Left ventricle myocardium superior (tissue), 1 donor: ENCODE measurements at places on chromosomes 11 and 22.

DNA sequence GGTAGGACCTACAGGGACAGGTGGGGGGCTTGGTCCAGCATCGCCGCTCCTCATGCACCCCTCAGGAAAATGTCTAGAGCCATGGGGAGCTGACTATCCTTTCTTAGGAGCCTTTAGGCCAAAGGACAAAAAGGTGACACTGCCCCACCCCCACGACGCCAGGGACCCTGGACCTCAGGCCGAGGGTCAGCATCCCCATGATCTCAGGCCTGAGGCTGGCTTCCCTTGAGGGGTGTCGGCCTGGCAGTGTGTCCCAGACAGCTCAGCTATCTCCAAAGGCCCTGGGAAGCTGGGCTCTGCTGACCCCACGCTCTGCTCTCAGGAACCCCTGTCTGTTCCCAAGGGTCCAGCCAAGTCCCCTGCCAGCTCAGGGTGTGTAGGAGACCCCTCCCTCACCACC lies 16.3 kb downstream of the MRGPRG start:
- peak; percentile 20 for DNase-seq

- no peak for DNase-seq
These were observed 44.0 kb upstream of the CSNK2A3 start for GRCh38 chr11:11397036-11397415.

DNA sequence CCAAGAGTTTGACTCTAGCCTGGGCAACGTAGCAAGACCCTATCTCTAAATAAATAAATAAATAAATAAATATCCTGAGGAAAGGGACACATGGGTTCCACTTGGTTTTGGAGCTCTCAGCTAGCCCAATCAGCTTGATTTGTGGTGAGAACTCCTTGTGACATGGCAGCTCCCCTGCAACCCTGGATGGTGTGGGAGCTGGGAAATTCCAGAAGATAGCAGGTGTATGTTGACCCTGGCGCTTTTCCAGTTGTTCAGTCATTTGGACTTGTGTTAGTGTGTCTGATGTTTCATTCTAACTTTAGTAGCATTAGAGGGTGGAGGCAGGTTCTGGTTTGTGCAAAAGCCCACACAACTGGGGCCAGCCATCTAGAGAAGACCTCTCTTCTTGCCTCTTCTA lies 148.5 kb upstream of the NCAM1 start:
- DNase-seq = no peak

DNA sequence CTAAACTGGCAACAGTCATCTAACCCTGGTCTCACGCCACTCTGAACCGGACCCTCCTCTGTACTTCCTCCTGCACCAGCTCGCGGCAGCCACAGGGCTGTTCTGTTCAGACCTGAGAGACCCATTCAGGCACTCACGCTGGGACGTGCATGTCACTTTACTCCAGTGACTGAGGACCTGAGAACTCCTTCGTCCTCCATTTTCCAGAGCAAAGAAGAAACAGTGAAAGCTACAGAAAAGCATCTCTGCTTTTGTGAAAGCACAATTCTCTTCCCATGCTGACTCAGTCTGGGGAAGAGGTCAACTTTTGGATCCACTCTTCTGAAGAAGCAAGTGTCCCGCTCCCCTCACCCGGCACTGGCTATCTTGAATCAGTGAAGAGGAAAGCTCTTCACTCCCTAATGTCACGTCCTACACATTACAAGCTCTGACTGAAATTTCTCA lies 24.5 kb downstream of the PISD start:
- peak; percentile 58 for DNase-seq

GRCh38 chr22:48576333-48577013 lies 1251.2 kb downstream of the BRD1 start:
- peak; percentile 23 for DNase-seq

- DNase-seq = peak; percentile 80
These were observed 88.6 kb downstream of the SNX19 start for GRCh38 chr11:130827451-130828377.

- no peak for DNase-seq
These were observed 14.9 kb upstream of the LRP5 start for GRCh38 chr11:68297494-68297811.

GRCh38 chr22:27718186-27719035 lies 83.1 kb downstream of the MN1 start:
- peak; percentile 78 for DNase-seq

GRCh38 chr11:133906241-133906640 lies 50.5 kb downstream of the IGSF9B start:
- DNase-seq = no peak

- DNase-seq = no peak
These were observed 188.2 kb upstream of the TBCEL start for GRCh38 chr11:120835601-120836228.

DNA sequence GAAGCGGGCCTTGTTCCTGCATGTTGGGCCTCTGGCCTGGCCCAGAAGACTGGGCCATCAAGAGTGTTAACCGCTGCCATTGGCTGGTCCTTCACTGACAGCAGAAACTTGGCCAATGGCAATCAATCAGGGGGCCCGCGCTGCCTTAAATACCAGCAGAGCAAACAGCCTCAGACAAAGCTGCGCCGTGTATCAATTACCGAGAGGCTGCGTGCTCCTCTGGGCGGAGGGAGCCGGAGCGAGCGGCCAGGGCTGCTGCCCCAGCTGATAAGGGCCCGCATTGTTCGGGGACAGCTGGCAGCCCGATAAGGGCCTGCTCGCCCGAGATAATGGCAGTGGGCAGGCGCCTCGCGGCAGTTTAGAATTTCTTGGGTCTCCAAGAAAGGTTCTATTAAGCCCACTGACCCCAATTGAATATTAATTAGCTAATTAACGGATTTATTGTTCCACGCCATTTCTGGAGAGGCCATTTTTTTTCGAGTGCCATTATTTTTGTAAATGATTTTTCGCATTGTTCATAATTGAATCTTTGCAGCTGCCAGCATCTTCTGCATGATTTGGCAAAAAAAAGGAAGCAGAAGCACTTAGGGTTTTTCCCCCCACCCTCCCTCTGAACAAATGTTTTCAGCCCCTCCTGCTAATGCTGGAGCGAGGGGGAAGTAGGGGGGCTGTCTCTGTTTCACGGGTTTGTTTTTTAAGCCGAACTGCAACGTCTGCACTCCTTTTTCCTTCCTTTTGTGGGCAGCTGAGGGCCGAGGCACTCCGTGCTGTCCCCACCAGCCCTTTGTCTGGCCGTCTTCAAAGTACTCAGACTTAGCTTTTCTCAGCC lies 37.6 kb upstream of the RIC3 start:
- DNase-seq = peak; percentile 66

DNA sequence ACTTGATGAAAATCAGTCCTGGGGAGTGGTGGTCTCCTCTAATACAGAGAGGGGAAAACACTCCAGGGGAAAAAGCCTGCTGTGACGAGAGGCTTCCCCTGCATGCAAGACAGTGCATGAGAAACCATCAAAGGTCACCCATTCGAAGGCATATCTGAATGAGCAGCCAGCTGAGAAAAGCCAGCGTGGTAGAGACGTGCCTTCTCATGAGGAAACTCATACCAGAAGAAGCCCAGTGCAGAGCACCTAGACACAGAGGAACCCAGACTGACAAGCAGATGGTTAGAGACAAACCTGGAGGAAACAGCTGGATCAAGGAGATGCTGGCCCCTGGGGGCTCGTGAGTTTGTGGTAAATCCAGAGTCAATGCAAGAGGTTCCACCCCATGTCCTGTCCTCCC lies 534.8 kb downstream of the BRD1 start:
- no peak for DNase-seq

GRCh38 chr11:19866521-19866920 lies 153.9 kb downstream of the NAV2 start:
- DNase-seq = no peak

- peak; percentile 51 for DNase-seq
These were observed 569.9 kb upstream of the CADM1 start for GRCh38 chr11:116073854-116074837.

- DNase-seq = no peak
These were observed 4.1 kb downstream of the BRMS1 start for GRCh38 chr11:66340596-66341501.

- no peak for DNase-seq
These were observed 4.8 kb upstream of the FAR1 start for GRCh38 chr11:13663631-13664071.

DNA sequence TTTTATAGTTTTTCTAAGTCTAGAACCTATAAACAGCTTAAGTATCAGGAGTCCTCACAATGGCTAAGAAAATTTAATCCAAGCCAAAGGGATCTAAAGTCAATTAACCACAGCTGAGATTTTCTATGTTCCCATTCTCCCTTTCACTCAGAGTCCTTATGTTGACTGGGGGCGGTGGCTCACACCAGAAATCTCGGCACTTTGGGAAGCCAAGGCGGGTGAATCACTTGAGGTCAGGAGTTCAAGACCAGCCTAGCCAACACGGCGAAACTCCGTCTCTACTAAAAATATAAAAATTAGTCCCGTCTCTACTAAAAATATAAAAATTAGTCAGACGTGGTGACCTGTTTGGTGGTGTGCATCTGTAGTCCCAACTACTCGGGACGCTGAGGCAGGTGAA lies 6.9 kb downstream of the RDX start:
- no peak for DNase-seq

GRCh38 chr11:96186806-96187205 lies 156.2 kb downstream of the MAML2 start:
- DNase-seq = no peak

GRCh38 chr11:80816966-80817365 lies 1376.1 kb upstream of the TENM4 start:
- no peak for DNase-seq

DNA sequence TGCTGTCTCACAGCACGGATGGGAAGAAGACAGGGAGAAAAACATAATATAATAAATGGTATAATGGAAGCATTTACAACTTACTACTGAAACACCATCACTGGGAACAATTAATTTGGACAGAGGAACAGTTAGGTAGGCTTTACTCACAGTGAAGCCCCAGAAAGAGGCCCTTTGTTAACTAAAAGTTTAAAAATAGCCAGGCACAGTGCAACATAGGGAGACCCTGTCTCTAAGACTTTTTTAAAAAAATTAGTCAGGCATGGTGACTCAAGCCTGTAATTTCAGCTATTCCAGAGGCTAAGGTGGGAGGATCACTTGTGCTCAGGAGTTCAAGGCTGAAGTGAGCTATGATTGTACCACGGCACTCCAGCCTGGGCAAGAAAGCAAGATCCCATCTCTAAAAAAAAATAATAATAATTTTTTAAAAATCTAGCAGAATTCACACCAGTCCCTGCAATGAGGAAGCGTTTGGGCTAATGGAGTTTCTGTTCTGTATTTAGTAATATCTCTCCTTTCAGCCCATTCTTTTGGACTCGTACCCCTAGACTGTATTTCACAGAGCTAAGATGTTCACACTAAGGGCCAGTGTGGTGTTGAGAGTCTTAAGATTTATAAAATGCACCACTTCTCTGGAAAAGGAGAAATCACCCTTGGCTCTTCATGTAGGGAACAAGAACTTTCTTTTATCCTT lies 275.5 kb downstream of the SOX6 start:
- DNase-seq = no peak

DNA sequence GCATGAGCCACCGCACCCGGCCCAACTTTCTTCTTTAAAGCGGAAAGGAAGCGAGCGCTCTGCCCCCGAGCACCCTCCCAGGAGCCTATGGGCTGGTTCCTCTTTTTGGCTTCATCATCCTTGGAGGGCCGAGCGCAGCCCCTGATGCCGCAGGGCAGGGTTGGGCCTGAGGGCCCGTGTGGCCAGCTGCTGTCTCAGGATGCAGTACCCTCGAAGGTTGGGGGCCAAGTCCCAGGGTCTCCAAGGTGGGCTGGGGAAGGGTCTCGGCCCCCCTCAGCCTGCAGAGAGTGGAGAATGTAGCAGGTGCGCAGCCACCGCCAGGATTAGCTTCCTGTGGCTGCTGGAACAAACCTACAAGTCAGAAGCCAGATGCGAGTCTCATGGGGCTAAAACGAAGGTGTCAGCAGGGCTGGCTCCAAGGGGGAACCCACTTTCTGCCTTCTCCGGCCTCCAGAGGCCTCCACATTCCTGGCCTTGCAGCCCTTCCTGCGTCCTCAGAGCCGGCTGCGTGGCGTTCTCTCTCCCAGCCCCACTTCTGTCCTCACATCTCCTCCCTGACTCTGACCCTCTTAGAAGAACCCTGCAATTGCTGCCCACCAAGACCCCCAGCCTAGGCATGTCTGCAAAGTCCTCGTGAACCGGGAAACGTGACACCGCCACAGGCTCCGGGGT lies 2.9 kb downstream of the PANX2 start:
- no peak for DNase-seq

GRCh38 chr11:120630122-120630521 lies 118.6 kb downstream of the GRIK4 start:
- DNase-seq = no peak

GRCh38 chr11:69274531-69275016 lies 19.4 kb upstream of the MYEOV start:
- DNase-seq = peak; percentile 9

DNA sequence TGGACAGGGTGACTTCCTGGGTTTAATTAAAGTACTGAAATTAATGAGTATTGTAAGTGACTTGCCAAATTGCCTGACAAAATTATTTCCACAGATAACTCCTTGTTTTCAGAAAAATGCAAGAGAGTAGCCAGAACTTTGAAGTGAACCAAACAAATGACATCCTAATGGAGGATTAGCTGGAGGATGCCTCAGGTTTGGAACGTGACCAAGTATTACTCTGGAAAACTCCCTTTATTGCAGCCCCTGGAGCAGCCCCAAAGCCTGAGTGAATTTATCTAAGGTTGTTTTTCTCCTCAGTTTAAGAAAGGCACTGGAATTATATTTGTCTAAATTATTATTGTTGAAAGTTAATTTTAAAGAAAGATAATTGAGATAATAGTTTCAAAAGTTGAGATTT lies 343.6 kb upstream of the MTNR1B start:
- no peak for DNase-seq

DNA sequence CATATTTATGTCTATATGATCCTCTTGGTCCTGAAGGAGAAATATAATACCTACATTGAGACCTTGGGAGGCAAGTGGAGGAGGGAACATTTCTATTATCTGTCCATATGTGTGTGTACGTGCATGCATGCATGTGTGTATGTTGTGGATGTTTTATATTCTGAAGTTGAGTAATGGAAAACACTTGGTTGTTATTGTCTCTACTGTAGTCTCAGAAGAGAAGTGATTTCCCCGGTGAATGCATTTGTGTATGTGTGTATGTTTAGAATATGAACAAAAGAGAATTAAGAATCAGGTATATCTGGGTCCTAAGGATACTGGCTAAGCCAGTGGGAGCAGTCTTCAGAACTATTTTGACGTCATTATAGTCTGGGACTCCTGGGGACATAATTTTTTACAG lies at the start of gene OR52N1:
TSS of gene OR52N1 (minus strand) at position 101 of the 400 bp plus-strand sequence. CDS start 2,449 bp downstream, outside the sequence.
- no peak for DNase-seq

GRCh38 chr11:68724293-68724692 lies 27.0 kb downstream of the TESMIN start:
- no peak for DNase-seq
